ENCODE measurements at places on chromosomes 7 and 10.

- no peak for DNase-seq
Measured at GRCh38 chr10:71009126-71009525, 120.8 kb upstream of the PCBD1 start.

DNA sequence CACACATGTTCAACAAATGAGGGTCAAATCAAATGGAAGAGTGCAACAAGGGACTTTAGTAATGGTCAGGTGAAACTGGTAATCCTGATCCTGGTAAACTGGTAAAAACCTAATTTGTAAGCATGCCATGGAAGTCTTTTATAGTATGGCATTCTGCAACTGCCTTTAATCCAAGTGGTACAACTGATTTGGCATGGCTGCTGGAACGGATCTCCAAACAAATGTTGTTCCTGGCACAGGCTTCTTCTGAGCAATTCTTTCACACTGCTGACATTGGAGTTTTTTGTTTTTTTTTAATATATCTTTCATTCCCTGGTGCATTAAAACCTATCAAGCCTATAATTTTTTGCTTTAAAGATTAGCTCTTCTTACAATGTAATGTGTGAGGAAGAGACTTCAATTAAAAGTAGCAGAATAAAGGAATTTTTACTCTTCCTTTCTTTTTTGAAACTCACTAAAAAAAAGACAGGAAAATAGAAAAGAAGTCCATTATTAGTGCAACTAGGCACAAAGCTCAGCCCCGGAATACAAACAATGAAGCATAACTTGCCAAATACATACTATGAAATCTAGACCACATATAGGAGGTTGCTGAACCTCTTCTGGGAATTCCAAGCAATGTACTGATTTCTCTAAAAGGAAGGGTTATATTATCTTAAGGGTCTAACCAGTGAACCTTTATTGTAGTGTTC is 79.3 kb upstream of the OIT3 start:
- no peak for DNase-seq

DNA sequence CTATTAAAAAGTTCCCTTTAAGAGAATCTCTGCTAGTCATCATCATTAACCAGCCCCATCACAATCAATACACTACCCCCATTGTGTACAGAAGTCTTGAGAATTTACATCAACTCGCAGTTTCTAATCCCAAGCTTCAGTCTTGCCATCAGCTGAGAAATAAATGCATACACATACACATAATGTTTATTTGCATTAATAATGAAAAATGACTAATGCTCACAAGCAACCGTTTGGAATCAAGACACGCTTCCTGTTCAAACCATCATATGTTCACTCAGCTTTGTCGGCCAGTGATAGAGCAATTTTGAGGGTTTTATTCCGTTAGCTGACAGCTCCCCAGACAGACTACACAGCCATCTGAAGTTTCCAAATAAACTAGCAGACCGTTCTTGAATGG is 287.1 kb downstream of the SFMBT2 start:
- DNase-seq: no peak

GRCh38 chr10:56317603-56318002 is 43.5 kb downstream of the ZWINT start:
- no peak for DNase-seq

GRCh38 chr7:22784346-22784745 is 38.3 kb downstream of the TOMM7 start:
- DNase-seq: no peak

- no peak for DNase-seq
Measured at GRCh38 chr10:133401981-133402725, 8.2 kb downstream of the MTG1 start.

- peak; percentile 9 for DNase-seq
Measured at GRCh38 chr7:140593672-140593982, 47.0 kb downstream of the DENND2A start.

GRCh38 chr10:36624551-36625100 is 500.8 kb upstream of the ANKRD30A start:
- DNase-seq: no peak

DNA sequence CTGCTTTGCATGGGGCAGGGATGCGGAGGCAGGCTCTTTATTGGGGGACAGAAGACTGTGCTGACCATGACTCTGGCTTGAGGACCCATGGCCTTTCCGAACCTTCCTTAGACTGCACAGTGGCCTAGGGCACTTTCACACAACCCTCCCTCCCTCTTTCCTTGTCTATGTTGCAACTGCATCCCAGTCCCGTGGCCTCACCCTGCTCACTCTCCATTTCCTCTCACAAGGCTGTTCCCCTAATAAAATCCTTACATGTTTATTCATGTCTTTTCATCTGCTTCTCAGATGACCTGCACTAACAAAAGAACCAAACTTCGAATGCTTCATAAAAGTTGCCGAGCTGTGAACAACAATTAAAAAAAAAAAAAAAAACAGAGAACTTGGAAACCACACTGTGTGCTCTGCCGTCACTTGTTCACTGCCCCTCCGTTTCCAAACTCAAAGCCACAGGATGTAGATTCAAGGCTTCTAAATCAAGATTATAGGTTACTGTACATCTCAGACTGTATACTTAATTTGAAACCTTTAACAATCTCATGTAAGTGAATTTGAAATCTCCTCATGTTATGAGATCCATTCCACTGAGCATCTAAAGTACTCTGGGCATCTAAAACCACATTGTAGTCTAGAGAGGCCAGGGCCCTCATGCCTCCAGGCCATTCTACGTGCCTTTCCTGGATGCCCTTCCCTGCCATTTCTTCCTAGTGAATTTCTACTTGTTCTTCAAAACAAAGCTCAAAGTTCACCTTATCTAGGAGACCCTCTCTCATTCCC is 265.9 kb downstream of the SNX13 start:
- no peak for DNase-seq

DNA sequence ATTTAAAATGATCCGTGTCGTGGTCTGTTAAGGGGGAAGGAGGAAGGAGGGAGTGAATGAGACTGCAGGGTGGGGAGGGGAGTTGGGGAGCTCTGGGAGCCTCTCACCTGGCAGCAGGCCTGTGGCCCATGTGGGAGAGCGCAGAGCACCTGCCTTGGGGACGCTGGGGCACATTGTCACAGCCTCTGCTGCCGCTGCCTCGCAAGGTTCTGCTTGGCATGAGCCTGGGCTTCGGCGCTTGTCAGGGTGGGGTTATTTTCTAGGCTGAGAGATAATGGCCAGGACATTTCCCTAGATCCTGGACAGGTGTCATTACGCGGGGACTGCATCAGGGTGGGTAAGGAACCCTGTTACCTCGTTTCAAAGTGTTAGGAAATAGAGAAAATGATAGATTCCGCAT is 2.2 kb upstream of the SUN1 start:
- DNase-seq: no peak

GRCh38 chr7:80833289-80834268 is 85.3 kb downstream of the SEMA3C start:
- DNase-seq: no peak

DNA sequence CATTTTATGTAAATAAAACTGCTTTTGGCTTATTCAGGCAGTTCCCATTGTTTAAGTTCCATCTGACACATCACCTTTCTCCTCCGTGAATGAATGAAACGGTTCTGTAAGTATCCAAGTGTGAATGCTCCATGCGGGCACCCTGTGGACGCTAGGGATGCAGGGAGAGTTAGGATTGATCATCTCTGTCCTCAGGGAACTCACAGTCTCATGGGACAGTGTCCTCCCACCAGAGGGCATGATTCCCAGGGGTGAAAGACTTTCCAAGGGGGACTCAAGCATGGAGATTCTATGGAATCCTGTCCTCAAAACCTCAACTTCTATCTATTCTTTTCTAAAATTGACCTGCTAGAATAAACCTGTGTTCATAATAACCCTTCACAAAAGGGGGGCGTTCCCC is 98.8 kb downstream of the HECW1 start:
- DNase-seq: no peak

- no peak for DNase-seq
Measured at GRCh38 chr10:32680803-32681557, 235.0 kb downstream of the CCDC7 start.

DNA sequence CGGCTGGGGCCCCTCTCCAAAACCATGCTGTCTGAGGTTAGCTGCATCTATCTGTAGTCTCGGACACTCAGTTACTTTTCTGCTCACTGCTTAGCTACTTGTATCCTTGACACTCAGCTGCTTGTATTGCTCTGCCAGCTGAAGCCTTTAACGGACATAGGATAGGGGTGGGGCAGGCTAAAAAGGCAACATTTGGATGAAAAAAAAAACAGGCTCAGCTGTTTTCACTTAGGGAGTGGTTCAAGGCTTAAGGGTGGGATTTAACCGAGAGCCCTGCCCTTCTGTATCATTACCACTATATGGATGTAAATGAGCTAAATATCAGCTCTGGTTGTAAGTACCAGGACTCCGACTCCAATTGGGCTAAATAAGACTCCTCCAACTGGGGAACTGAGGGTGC is 28.6 kb downstream of the LSMEM1 start:
- DNase-seq: no peak

DNA sequence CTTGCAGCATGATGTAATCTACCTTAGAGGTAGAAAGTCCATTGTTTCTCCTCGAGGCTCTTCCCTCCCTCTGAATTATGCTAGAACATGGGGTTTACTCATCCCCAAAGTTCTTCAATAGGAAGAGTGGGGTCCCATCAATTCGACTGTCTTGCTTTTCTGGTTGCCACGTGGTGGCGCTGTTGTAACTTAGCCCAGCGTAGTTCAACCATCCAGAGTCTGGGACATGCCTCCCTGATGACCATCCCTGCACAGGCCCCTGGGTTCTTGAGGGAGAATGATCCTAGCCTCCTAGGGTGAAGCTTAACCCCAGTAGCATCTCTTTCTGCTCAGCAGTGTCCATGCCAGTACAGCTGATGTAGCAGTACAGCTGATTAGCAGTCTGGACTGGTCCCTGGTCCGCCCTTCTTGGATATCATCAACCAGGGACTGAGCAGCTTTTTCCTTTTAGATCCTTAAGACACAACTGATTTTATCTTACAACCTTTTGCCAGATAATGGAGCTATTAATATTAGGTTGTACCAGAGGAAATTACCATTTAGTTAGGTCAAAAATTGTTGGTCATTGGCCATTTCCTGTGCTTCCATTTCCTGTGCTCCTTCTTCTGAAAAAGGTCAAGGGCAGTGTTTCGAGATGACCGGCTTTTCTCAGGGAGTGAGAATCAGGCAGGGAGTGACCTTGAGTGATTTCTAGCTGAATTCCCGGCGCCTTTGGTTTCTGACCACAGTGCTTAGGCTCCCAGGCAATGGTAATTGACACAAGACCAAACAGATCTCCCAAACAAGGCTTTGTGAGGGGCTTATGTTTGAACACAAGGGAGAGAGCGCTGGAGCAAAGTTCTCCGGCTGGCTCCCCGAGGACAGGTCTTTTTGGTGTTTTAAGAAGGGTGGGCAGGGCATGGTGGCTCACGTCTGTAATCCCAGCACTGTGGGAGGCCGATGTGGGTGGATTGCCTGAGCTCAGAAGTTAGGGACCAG is 65.4 kb downstream of the TACC2 start:
- no peak for DNase-seq

GRCh38 chr10:28250782-28251181 is 52.1 kb downstream of the MPP7 start:
- no peak for DNase-seq

DNA sequence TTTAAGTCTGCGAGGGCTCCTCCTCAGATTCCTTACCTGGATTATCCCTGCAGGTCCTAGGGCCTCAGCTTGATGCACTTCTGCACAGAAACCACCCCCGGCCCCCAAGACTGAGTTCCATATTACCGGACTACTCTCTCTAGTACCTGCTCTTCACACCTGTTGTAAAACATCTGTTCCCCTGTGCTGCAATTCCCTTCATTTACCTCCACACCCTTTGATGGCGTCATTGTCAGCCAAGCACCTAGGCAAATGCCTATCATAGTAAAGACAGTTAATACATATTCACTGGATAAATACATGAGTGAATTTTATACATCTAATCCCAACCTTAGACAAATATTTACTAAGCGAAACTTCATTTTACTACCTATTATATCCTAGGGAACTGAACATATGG is 275.5 kb downstream of the PLXDC2 start:
- no peak for DNase-seq

Measured in activated naive CD8-positive, alpha-beta T cell treated with anti-CD3 and anti-CD28 coated beads for 36 hours (primary cell).